ENCODE measurements at places on chromosomes 11 and 22.

GRCh38 chr11:25441421-25441820, 890.5 kb upstream of the ANO3 start:
- DNase-seq: peak; percentile 36

GRCh38 chr11:95450547-95451123, 219.6 kb upstream of the SESN3 start:
- peak; percentile 73 for DNase-seq

DNA sequence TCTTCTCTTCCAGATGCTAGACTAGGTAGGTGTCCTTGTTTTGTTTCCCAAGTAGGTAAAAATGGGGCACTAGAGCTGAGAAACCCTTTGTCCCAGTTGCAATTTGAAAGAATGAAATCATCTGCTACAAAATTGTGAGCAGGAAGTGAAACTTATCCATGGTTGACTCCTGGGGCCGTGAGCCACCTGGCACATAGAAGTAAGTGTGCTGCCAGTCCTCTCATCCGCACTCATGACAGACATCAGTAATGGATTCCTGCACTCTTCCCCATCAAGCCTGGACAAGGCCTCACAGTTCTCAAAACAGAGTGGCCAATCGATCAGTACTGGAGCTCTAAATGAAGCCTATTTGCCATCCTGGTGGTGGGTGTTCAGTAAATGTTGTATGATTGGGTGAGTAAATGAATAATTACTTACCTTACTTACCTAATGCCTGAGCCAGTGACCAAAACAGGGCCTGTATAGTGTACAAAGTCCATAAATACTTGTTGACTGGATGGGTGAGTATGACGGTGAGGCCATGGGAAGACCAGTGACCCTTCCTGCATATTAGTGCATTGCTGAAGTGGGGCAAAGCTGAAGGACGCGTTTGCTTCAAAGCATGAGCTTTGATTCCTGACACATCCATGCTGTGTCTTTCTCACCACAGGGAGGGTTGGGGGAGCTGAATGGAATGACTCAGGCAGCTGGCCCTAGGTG, 68.9 kb upstream of the HEPHL1 start:
- no peak for DNase-seq

DNA sequence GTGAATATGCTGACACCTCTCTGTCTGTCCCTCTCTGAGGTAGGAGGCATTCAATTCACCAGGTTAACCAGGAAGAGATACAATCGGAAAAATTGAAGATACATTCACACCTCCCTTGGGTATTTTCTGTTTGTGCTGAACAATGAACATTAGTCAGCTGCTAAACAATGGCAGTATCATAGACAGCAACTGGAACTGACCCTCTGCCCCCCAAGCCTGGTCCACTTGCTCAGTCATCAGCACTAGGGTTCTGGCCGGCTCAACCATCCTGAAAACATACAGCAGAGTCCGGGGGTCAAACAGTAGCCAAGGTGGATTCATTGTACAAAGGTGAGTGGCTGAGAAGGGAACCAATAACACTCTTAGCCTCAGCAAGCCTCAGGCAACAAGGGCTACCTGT, 4.0 kb downstream of the NECTIN1 start:
- DNase-seq: no peak

GRCh38 chr11:118673361-118674081, 5.9 kb downstream of the TREH start:
- no peak for DNase-seq

GRCh38 chr22:50361222-50361621, 18.1 kb downstream of the PPP6R2 start:
- DNase-seq: no peak

GRCh38 chr22:37196539-37197450, 8.7 kb upstream of the C1QTNF6 start:
- DNase-seq: peak; percentile 77

DNA sequence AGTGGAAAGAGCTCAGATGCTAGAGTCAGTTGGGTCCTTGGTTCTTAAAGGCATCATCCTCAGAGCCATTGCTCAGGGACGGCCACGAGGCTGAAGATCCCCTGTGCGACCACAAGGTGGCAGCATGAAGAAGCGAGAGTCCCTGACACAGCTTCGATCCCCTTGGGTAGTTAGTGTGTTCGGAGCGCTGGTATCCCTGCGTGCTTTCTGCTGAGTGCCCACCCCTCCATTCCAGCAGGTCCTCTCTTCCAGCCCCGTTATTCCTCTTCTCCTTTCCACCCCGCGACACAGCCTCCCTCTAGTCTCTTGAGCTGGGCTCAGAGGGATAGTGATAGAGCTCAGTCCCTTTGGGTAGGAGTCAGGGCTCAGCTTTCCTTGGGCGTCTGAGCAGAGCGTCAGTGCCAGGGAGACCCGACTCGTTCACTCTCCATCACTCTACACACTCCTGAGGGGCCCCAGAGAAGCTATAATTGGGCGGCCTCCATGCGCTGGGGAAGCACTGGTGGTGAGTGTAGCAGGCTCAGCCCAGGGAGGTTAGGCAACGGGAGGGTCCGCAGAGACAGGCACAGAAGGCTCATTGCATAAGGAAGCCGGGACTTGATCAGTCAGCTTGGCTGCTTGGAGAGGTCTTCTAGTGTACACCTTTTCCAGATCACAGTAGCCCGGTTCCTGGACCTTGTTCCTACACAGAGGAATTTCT, at the start of gene OR51D1:
Gene OR51D1, plus strand, starts transcription at position 516 of the 700 bp plus-strand sequence. CDS start 2,314 bp downstream, outside the sequence.
- peak; percentile 82 for DNase-seq

DNA sequence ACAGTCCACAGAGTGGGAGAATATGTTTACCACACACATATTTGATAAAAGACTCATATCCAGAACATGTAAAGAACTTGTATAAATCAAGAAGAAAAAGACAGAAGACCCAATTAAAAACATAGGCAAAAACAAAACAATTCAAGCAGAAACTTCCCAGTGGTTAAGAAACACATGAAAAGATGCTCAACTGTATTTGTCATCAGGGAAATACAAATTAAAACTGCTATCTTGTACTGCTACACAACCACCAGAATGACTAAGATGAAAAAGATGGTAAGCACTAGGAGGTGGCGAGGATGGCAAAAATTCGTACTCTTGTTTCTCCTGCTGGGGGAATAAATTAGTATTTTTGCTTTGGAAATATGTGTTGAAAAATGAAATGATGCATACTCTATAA, 192.3 kb upstream of the C11orf87 start:
- no peak for DNase-seq

- no peak for DNase-seq
Observed at GRCh38 chr11:70672991-70673653, 274.8 kb downstream of the CTTN start.

DNA sequence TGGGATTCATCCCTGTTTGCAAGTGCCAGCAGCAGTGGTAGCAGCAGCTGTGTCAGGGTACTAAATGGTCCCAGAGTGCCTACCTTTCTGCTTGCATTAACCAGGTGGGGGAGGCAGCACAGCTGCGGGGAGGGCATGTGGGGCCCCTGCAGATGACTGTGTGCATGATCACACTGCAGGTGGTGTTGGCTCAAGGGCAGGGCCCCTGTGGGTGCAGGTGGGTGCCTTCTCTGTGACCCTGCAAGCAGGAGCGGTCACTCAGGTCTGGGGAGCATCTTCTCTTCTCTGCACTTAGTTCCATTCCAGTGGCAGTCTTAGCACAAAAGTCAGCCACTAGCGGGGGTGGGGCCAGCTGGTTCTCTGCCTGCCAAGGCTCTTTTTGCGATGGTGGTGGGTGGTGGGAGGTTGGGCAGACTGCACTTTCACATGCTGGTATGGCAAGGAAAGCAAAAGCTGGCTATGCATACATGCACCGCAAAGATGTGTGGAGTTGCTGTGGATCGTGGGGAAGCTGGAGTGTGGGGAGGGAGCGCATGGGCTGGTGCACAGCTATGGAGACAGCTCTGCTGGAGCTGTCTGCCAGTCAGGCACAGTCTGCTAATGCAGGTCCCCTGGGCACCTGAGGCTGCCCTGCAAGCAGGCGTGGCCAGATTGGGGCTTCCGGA, 157.1 kb downstream of the DYNC2H1 start:
- no peak for DNase-seq

DNA sequence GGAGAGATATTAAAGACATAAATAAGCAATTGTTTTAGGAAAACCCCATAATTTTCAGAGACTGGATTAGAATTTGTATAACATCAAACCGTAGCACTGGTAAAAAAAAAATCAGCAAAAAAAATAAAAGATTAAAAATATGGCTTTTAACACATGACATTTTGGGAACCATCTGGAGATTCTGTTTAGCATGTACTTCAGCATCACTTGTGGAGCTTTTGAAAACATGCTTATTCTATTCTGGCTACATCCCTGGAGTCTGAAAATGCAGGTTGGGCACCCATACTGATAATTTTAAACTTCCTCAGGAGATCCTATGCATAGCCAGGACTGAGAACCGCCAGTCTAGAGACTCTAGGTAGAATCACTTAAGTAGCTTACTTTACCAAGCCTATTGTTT, 1190.9 kb downstream of the LRRC4C start:
- DNase-seq: no peak

DNA sequence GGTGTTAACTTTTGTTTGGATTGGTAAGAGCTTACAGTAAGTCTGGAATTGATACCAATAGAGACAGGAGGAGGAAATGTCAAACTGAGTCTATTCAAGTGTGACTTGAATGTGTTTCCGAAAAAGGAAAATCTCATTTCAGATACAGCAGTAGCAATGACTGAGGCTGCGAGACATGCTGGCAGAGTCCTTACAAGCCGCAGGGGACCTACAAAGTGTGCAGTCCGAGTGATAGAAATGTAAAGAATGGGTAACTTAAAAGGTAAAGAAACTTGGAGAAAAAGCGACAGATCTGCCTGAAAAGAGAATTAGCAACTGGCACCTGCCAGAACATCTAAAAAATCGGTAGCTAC, 444 bp downstream of the CWF19L2 start:
- peak; percentile 15 for DNase-seq

GRCh38 chr11:16286095-16286494, 70.3 kb downstream of the SOX6 start:
- no peak for DNase-seq

GRCh38 chr11:73257342-73258103, 14.6 kb upstream of the P2RY6 start:
- peak; percentile 79 for DNase-seq

Measured in choroid plexus epithelial cell (primary cell).